A549 (cell line): ENCODE measurements at places on chromosomes 2 and 18. TPM values are rescaled to one million over a fixed set of nuclear protein-coding genes. Genes with fewer than 3 reads are reported as not detected.

The KCNE4 gene
- 0.68 to 2.3 TPM (median 1.4 TPM) in 3 replicates for polyA plus RNA-seq

The RAB31 gene
- polyA plus RNA-seq: 16.9 to 20.5 TPM (median 18.5 TPM) in 3 replicates

The TUBA3E gene
- polyA plus RNA-seq: not detected in 3 replicates

The NCKAP1 gene
- polyA plus RNA-seq: 89.4 to 106 TPM (median 98.8 TPM) in 3 replicates

The C2orf80 gene
- not detected in 3 replicates for polyA plus RNA-seq

The HOXD4 gene
- polyA plus RNA-seq: 0.54 to 0.92 TPM (median 0.87 TPM) in 3 replicates

The ICOS gene
- polyA plus RNA-seq: not detected in 3 replicates

The SANBR gene
- polyA plus RNA-seq: 13.9 to 17.1 TPM (median 16.9 TPM) in 3 replicates

The KCNG2 gene
- not detected in 3 replicates for polyA plus RNA-seq

GRCh38 chr2:134212746-134213145 is 41.1 kb upstream of the MGAT5 start:
- DNase-seq: no peak

GRCh38 chr18:39647627-39648534 is 2082.3 kb upstream of the CELF4 start:
- DNase-seq: peak; percentile 1

DNA sequence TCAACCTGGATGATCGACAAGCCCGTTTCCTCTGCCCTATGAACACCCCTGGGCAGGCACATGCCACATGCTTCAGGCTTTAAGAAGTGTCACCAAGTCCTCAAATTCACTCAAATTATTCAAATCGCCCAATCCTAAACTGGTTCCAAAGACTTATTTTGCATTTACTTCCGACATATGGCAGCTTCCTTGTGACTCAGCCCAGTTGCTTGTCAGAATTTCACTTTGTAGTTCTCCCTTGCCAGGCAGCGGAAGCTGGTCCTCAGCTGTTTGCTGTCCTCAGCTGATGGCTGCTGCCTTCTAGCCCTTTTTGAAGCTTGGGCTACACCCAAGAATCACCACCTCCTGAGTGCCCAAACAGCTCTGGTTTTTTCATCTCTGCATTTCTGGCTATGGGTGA is 105.4 kb upstream of the LMAN1 start:
- DNase-seq: no peak

DNA sequence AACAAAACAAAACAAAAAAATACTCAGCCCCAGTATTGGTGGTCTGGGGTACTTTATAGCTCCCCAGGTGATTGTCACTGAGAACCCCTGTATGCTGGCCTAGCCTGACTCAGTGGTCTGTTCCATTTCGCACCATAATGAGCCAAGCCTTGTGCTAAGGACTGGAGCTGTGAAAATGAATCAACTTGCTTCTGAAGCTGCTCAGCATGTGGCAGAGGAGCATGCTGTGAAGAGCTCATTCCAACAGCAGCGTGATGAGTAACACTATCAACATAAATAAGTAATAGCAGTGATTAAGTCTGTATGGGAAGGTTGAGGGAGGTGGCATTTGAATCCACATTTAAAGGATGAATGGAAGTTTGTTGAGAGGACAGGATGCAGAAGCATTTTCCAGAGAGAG is 67.2 kb upstream of the ATL2 start:
- no peak for DNase-seq

DNA sequence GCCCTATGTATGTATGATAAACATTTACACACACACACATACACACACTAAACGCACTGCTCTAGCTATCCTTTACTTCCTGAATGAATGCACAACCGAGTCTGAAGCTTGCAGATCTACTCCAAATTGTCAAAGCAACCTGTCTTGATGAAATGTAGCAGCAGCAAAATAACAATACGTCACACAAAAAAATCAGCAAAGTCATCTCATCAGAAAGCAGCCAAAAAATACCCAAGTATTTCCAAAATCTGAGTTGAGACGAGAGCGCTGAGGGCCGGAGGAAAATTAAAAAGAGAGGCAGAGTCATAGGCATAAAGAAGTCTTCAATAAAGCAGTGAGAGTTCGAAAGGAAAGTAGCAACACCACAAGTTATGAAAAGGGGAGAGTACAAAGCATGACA is 67.7 kb downstream of the ZNF521 start:
- no peak for DNase-seq

GRCh38 chr2:204989877-204990276 is 444.6 kb downstream of the PARD3B start:
- DNase-seq: no peak

- DNase-seq: no peak
Observed at GRCh38 chr18:10023853-10024570, 110.2 kb downstream of the VAPA start.

GRCh38 chr2:73890301-73891092 is 2.3 kb upstream of the ACTG2 start:
- DNase-seq: no peak

DNA sequence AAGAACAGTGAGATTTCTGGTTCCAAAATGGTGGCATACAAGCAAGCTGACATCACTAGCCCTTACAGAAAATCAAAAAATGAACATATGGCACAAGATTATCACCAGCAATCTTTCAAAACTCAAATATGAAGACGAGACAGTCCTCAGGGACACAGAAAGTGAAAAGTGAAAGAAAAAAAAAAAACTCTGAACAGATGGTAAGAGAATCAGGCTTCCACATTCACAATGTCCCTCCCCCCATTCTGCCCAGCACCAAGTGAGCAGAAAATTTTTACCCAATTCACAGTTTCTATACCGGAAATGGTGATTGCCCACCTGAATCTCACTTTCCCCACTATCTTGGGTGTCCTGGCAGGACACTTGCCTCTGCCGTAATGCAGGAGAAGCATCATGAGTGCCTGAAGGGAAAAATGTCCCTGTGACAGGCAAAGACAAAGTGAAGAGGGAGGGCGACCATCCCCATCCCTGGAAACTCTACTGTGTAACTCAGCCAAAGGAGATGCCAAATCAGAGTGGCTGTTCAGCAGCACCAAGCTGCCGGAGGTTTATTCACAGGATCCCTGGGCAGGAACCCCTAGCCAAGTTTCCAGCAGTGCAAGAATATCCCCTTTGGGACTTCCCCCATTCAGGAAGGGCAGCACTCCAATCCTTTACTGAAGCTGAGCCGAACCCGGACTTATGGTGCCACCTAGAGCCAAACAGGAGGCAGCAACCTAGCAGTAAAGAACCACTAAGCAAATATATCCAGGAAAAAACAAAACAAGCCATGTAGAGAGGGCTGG is 312.2 kb downstream of the LRATD1 start:
- no peak for DNase-seq

- no peak for DNase-seq
Observed at GRCh38 chr2:234109321-234109720, 58.8 kb downstream of the SPP2 start.

GRCh38 chr2:54475285-54475684 is 19.2 kb downstream of the SPTBN1 start:
- DNase-seq: no peak

DNA sequence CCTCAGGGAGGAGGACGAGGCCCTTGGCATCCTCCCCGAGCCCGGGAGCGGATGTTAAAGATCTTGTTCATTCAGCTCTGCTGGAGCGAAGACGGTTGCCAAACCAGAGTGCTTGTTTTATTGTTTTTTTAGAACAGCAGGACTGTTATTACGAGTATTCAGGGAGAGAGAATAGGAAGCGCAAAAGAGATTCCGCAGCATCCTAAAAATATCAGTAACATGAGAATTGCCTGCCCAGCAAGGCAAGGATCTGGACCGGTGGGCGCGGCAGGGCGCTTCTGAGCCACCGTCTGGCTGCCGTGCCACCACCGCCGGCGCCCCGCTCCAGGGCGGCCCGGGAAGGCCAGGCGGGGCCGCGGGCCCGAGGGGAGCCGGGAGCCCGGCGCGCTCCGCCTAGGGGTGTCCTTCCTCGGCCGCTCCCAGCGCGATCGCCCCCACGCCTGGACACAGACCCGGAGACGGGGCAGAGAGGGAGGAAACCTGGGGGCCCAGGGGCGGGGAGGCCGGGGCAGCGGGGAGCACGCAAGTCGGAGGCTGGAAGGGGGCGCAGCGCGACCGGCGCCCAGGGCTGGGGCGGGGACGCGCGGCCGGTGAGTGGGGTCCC is 843 bp downstream of the CYS1 start:
- DNase-seq: peak; percentile 36

GRCh38 chr2:42935692-42936671 is 143.6 kb upstream of the HAAO start:
- no peak for DNase-seq

DNA sequence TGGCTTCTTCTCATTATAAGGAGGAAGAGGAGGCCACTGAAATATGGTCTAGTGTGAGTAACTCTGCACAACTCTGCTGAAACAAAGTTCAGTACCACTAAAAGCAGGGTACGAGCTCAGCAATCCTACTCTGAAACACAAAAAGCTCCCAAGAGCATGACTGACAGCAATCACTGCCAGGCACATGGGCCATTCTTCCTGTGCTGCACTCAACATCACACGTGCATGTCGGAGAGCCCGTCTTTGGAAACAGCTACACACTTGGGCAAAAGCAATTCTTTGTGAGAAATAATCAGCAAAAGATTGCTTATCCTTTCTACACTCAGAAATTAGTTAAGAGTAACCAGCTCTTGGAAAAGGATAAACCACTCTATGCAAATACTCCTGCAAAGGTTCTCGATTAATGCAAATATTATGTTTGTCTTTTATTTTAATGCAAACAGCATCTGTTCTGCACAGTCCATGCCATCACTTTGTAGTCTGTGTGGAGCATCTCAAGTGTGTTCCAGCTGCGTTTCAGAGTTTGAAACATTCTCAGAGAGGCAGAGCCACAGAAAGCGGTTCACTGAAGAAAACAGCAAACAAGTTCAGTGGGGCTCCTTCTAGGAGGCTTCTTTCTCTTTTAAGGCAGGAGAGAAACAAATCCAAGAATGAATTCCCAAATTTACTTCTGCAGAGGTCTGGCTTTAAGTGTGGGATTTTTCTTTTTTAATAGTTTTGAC is 145.0 kb downstream of the HDAC4 start:
- no peak for DNase-seq
